Stimulated activated CD8-positive, alpha-beta memory T cell treated with anti-CD3 and anti-CD28 coated beads, Interleukin-4, amount 100 ng/mL, for 1 hour (primary cell): ENCODE measurements at places on chromosomes 5 and 9.

GRCh38 chr5:174489215-174489614 lies 235.2 kb upstream of the MSX2 start:
- no peak for DNase-seq

GRCh38 chr5:140408750-140409241 lies 7.2 kb downstream of the ANKHD1 start:
- no peak for DNase-seq

DNA sequence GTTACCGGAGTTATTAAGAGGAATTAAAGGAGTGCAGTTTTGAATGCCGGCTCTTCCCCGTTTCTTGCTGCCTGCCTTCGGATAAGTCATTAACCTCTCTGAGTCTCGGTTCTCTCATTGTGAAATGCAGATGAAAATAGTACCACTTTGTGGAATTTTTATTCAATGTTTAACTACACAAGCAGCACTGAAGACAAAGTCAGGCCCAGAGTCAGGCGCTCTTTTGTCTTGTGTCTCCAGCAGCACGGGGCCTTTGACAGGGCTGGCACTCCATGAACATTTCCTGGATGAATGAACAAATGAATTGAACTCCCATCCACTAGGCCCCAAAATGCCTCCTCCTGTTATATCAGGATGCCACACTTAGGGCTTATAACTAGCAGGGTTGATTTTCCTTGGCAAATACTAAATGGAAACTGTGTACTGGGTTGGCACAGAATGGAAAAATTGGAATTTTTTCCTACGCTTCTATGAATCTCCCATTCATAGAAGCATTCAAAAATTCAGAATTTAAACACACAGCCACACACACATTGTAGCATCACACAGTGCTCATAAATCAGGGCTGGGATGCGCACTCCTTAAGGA lies 332.8 kb downstream of the MLLT3 start:
- DNase-seq = no peak

DNA sequence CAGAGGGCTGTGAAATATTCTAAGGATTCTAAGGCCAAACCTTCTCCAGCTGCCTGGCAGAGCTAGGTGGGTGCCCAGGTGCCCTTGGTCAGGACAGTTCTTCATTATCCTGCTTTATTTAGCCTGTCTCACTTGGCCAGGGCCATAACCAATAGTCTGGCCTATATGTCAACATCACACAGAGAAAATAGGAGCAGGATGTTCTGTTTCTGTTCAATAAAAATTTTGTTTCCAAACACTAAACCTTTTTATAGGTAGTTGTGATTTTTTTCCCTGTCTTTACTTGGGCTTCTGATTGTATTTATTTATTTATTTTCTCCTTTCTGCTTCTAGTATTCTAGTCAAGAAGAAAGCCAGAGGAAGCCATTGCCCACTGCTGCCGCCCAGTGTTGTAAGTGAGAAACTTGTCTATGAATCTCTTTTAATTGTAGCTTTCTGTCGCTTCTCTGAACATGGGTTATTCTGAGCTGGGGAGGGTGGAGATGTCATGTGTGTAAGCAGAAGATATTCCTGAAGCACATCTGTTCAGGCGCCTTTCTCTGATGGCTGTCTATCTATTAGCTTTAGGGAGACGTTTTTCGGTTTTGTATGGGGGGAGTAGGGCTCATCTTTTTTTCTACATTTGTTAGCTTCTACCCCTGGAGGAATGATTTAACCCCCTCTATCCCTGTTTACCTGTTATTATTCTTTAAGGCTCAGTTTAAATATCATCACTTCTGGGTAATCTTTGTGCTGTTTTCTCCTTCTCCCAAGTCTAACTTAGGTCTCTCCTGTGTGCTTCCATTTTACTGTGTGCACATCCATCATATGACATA lies 97.1 kb downstream of the UNC13B start:
- peak; percentile 9 for DNase-seq

GRCh38 chr9:108463932-108464606 lies 391.7 kb downstream of the ACTL7B start:
- no peak for DNase-seq

DNA sequence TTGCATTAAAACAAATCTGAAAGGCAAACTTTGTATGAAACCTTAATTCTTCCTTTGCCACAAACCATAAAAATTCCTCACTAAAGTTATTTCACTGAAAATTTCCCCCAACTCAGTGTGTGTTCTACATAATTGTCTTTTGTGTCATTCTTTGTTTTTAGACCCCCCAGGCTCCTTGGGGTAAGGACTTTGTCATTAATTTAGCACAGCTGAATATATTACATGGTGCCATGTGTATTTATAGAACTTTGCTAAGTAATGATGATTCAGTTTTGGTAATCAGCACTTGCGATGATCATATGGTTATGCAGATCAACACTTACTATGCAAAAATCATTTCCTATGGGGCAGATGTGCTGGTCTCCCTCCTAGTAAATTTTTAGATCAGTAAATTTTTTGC lies 712.1 kb upstream of the MEF2C start:
- DNase-seq = no peak

DNA sequence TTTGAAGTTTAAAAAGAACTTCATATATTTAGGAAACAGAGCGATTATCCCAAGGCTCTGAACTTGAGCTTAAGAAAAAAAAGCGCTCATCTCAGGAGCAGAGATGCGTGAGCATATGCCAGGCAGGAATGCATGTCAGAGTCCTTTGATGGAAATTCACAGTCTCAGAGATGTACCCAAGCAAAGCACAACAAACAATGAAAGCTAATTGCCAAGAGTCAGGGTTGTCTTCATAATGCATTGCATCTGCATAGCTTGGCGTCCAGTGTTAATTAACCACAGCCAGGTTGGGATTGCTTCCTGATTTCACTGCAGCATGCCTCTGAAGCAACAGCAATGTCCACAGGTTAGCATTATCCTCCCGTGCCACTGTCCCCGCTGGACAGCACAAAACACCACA lies 907.0 kb upstream of the DMAC1 start:
- DNase-seq = no peak
